Left hindlimb (tissue), 1 donor: ENCODE measurements at places on chromosomes 7 and 10.

GRCh38 chr7:99102809-99103690 is 40.9 kb downstream of the SMURF1 start:
- DNase-seq = no peak

DNA sequence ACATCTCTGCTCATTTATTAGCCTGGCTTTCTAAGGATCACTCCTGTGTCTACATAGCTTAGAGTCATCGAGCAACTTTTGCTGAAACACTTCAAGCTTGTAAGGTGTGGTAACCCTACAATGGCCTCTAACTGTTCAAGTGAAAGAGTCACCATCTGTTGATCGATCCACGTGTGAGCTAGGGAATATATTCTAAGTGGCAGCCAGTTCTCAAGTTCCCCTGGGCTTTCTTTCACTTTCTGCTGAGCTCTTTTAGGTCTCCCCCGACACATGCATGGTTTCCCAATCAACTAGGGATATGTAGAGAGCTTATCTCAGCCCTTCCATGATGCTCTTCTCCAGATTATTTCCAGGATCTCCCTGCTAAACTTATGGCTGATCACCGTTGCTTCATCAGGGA is 15.5 kb downstream of the AOAH start:
- DNase-seq = no peak

DNA sequence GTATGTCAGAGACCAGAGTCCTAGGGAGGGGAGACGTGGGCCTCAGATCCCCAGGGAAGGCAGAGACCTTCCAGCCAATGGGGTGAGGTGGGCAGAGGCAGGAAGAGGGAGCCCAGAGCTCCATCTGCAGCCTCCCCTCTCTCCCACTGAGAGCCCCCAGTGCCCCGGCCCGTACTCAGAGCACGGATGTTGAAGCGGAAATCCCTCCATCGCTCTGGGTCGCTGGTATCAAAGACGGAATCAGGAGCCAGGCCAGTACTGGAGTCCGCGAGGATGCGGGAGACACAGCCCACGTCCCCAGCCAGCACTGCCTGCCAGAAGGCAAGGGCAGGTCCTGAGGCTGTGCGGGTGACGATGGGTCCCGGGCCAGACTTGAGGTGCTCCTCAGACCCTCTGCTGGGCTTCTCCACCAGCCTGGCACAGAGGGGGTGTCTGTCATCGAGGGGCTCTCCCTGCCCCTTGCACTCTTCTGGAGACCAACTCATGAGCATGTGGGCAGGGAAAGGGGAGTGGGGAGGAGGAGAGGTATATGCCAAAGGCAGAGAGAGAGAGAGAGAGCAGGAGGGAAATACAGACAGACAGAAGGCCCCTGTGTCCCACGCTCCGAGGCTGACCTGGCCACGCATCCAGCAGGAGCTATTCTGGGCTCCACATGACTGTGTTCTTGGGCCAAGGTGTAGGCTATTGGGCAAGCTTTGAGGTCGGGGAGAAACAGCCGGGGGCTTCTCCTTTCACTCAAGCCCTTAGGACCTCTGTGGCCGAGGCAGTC is at the start of gene ASB10:
TSS of gene ASB10 (minus strand) at position 611 of the 769 bp plus-strand sequence. CDS start at position 491, 120 bp downstream.
- peak; percentile 11 for DNase-seq

GRCh38 chr10:9289811-9290210 is 1235.3 kb downstream of the GATA3 start:
- DNase-seq = no peak

- DNase-seq = no peak
Observed at GRCh38 chr10:89367529-89367928, 10.3 kb upstream of the IFIT1B start.

GRCh38 chr10:132290631-132291030 is 17.1 kb downstream of the STK32C start:
- DNase-seq = peak; percentile 12

- no peak for DNase-seq
Observed at GRCh38 chr7:86407291-86407690, 236.4 kb upstream of the GRM3 start.

DNA sequence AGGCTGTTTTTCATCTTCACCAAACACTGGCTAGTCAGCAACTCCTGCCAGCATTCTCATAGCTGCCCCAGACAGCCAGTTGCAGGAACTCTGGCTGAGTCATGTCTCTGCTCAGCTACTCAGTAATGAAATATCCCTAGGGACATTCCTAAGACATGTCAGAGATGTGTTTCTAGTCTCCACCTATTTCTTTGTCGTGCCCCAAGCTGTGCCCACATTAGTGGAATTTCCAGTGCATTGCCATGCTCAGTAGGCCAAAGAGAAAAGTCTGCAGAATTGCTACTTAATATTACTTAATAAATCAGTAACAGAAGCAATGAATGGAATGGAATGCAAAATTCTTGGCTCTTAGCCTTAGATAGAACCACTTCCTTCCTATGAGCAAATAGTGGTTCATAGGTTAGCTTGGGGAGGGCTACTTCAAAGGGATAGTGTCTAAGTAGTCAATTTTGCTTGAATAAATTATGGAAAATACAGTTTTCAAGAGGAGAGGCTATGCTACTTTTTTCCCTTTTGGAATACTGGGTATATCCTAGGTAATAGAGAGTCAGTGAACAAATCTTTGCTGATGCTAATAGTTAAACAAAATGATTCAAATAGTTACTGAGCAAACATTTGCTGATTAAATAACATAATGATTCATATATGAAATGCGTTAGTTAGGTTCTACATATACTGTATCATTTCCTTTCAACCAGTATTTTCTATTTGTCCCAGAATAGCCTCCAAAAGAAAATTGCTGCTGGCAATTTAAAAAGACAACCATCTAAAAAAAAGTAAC is 23.6 kb upstream of the SEMA3C start:
- DNase-seq = no peak

DNA sequence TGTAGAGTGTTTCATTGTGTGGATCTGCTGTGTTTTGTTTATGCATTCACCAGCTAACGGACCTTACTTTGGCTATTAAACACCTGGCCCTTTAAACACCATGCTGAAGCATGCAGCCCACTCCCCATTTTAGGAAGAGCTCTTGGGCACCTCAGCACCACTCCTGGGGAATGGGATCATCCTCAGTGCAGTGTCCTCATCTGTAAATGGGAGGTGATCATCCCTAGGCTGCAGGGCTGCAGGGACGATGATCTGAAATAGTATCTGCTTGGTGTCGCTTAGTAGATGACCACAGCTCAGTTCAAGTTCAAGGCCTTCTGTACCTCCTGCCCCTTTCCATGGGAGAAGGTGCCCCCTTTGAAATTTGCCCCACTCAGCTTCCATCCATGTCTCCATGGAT is 229.9 kb downstream of the TCF7L2 start:
- DNase-seq = no peak

DNA sequence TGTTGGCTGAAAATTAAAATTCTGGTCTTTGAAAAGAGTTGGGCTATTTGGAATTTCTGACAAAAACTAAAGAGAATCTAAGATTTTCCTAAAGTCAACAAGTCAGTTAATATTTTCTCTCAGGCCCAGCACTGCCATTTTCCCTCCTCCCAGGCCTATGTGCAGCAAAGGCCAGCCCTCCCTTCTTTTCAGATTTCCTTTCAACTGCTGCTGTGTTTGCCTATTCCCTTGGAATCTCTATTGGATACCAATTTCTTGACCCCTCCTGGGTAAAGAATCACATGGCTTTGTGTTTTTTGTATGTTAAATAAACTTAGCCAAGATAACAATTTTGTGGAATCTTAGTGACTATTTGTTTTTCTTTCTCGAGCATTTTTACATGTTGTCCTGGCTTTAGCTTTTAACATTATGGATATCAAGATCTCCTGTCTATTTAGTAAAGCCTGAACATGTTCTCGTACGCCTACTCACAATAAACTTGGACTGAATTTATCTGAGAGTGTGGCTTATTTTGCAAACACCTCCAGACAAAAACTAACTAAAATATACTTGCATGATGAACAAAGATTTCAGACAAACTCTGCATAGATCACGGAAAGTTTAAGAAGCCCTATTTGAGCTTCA is 19.9 kb downstream of the MACC1 start:
- no peak for DNase-seq

DNA sequence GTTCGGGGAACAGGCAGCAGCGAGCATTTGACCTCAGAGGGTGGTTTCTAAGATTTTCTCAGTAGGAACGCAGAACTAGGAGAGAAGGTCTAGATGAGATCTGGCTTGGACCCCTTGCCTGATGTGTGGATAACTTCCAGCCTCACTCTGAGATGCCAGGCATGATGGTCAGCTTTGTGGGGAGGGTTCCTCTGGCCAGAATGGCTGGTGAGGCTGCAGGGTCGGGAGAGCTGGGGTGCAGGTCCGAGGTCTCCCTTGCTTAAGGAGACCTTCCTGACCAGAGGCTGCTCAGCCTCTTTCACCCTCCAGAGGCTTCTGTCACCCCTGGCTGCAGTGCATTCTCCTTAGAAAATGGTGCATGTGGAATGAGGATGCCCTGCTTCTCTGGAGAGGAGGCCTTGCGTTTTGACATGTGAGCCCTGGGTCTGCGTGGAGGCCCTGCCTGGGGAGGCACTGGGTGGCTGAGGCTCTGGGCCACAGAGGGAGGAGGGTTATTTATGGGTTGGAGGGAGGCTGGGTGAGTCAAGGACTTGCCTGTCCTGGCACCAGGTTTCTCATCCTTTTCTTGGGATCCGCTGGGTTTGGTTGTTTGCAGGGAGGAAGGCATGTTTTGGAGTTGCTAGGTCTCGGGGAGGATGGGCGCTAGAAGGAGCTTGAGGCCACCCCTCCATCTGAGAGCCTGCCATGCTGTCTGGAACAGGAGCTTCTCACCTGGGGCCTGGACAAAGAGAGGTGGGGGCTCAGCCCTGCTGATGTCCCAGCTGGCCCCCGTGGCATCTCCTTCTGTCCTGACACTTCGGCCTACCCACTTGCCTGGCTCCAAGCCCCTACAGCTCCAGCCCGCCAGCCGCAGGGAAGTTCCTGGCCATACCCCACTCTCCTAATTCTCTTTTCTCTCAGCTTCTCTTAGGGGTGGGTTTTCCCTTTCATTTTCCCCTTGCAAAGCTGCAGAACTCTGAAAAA is 3.9 kb downstream of the FAM241B start:
- no peak for DNase-seq

GRCh38 chr10:127698886-127699285 is 38.1 kb upstream of the FOXI2 start:
- DNase-seq = no peak

DNA sequence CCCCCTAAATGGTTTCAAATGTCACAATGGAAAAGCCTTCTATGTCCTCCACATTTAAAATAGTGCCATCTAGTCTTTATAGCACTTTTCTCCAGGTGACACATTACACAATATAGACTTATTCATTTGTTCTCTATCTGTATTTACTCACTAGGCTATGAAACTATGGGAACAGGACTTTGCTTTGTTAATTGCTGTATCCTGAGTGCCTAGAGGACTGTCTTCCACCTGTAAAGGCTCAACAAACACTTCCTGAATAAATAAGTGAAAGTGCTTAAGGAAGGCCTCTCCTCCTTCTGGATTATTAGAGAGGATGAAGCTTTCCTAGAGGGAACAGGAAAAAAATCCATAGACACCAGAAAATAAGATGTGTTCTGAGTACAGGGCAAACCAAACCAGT is 397.6 kb upstream of the LRRN3 start:
- DNase-seq = no peak

GRCh38 chr7:107874605-107875446 is 16.2 kb upstream of the DLD start:
- DNase-seq = no peak

DNA sequence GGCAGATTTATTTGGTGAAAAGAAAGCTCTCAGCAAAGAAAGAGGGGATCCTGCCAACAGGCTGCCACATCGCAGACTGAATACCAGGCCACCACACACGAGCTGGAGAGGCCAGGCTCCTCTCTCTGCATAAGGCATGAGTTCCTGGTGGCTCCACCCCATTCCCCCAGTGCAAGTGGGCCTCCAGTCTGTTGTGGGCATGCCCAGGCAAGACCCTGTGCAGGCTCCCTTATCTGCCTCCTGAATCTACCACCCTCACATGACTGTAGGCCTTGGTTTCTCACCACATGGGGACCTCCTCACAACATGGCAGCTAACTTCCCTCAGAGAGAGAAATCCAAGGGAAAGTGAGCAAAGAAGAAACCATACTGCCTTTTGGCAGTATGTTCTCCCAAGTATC is 26.7 kb upstream of the CUL1 start:
- no peak for DNase-seq

- no peak for DNase-seq
Observed at GRCh38 chr7:78265071-78265470, 466.5 kb downstream of the PHTF2 start.

- DNase-seq = no peak
Observed at GRCh38 chr10:110041479-110041829, 33.7 kb downstream of the ADD3 start.

DNA sequence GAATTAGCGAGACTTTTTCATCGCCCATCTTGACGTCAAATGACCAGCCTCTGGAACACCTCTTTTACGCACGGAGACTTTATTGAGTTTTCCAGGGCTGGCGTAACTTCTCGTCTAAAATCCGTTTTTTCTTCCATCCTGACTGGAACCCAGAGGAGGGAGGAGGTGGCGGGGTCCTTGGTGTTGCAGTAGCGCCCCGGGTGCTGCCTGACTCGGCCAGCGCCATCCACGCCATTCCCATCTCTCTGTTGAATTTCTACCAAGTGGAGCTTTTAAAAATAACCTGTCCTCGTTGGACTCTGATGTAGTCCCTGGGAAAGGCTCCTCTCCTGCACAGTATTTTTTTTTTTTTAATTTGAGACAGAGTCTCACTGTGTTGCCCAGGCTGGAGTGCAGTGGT is 155.9 kb downstream of the RGS10 start:
- no peak for DNase-seq

DNA sequence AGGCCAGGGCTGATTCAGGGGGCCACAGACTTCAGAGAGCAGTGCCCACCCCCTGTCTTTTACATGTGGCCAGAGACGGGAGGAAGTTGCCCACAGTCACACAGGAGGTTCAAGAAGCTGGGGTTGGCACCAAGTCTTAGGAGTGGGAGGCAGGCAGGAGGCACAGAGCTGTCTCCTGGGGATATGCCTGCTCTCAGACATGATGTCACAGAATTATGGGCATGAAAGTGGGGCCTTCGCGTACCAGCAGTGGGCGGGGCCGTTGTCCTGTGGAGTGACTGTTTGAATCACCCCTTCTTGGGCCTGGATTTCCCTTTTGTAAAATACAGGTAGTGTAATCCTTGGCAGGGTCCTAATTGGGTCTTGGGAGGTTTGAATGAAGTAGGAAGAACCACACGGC is 81.2 kb upstream of the PPIF start:
- no peak for DNase-seq

DNA sequence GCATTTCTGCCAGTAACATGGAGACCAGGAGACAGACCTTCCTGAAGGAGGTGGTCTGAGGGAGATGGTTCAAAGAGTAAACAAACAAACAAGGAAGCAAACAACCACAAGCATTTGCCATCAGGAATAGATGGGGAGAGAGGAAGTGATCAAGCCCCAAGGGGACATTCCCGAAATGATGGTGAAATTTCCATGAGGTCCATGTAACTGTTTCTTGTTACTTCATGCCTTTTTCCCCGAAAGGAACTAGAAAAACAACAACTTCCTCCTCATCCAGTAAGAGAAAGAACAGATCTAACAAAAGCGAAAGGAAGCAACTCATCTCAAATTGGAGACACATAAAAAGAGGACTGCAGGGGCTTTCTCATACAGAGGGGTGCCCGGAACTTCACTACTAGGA is 152.5 kb upstream of the ZNF32 start:
- DNase-seq = no peak

GRCh38 chr7:111762211-111762610 is 199.9 kb upstream of the IMMP2L start:
- no peak for DNase-seq

- no peak for DNase-seq
Observed at GRCh38 chr7:152868122-152869040, 108.8 kb downstream of the ACTR3B start.

- DNase-seq = no peak
Observed at GRCh38 chr7:151032936-151033863, 5.0 kb downstream of the ABCB8 start.

GRCh38 chr10:55374917-55375316 is 573.9 kb upstream of the PCDH15 start:
- no peak for DNase-seq
